ENCODE measurements at places on chromosomes 4 and X.

DNA sequence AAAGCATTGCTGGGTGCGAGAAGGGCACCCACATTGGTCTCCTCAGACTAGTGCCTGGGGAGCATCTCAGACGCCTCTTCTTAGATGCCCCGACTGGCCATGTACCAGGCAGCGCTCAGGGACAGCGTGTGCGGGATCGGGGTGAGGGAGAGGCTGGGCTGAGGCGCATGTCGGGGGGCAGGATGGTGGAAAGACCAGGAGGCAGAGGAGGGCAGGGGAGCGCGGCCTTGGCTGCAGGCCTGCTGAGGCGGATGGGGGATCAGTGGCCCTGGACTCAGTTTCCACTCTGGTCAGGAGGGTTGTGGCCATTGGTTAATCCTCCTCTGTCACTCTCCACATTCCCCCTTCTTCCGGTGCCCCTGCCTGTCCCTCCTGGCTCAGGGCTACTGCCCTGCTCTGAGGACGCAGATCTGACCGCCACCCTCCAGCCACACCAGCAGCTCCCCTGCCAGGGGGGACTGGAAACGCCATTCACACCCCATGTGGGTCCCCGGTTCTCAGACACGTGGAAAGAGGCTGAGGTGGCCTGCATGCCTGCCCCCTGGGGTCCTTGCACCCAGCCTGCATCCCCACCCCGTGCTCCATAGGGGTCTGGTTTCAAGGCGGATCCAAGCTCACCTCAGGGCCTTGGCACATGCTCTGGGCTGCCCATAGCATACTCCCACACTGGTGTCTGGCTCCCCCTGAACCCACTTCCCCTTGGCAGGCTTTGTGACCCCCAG is 105.9 kb downstream of the CPZ start:
- DNase-seq: no peak
- H3K36me3 ChIP-seq: no peaks in the 10 kb centered on the region
- H3K4me3 ChIP-seq: no peak overlapping the region
- H3K27me3 ChIP-seq: no peaks in the 10 kb centered on the region
- H3K4me1 ChIP-seq: peaks cover 2% of the 10 kb centered on the region

DNA sequence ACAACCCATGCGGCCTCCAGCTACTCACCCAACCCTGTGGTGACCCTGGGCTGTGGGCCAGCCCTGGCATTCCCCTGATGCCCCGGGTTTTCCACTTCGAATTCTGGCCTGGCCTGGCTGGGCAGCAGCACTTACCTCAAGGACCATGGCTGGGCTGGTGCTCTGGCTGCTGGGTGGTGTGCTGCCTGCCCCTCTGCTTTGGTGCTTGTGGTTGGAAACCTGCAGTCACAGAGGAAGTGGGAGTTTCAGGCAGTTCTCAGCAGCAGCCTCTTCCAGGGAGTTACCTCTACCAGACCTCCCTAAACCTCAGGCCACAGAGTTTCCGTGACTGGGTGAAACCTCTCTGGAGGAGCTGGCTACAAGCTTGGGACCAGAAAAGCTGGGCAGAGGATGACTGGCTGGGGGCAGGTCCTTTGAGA is at the start of gene CXCR3:
CXCR3 (minus strand) TSS at position 209 of the 419 bp plus-strand sequence; CDS start at position 147, 62 bp downstream.
- H3K36me3 ChIP-seq: no peaks in the 10 kb centered on the region
- DNase-seq: no peak
- H3K27me3 ChIP-seq: peaks cover 7% of the 10 kb centered on the region
- no peak within 1 kb of the TSS for H3K27ac ChIP-seq
- no peaks in the 10 kb centered on the region for H3K4me1 ChIP-seq

GRCh38 chrX:1336948-1337779 is 579 bp downstream of the IL3RA start:
- H3K4me3 ChIP-seq: no peak overlapping the region
- DNase-seq: no peak
- H3K27me3 ChIP-seq: no peaks in the 10 kb centered on the region

DNA sequence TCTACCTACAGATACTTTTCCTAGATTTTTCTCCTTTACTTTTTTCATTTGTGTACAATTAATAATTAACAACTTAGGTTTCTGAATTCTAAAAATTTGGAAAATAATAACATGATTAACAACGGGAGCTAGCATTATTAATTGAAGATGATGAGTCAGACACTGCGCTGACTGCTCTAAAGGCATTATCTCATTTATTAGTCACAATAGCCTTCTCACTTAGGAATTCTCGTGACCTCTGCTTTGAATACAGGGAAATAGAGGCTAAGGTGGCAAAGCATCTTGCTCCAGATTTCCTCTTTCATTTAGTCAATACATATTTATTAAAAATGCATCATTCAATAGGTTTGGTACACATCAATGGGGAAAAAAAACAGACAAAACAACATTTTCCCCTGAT is 441.3 kb downstream of the PCDH18 start:
- H3K4me3 ChIP-seq: no peak overlapping the region
- no peaks in the 10 kb centered on the region for H3K27me3 ChIP-seq
- H3K4me1 ChIP-seq: no peaks in the 10 kb centered on the region
- H3K36me3 ChIP-seq: no peaks in the 10 kb centered on the region
- no peak overlapping the region for H3K27ac ChIP-seq

GRCh38 chrX:129522184-129523078 is 859 bp downstream of the SMARCA1 start:
- no peaks in the 10 kb centered on the region for H3K4me1 ChIP-seq
- H3K36me3 ChIP-seq: no peaks in the 10 kb centered on the region
- H3K4me3 ChIP-seq: peak overlapping the region; percentile 62
- no peaks in the 10 kb centered on the region for H3K27me3 ChIP-seq

DNA sequence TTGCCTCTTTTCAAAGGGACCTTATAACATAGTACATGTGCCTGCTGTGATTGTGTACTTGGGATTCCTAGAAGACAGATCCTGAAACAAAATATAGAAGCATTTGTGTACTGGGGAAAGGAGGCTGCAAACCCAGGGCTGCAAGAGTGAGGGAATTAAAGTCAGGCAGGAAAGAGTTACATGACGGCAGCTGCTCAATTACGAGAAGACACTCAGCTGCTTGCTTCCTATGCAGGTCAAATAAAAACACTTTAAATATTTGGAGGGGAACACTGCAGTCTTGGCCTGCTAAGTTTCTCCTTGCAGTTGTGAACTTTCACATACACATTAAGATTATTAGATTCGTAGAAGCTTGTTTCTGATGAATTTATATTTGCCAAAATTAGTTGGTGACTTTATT is 191.9 kb upstream of the CXCL13 start:
- DNase-seq: no peak
- H3K27ac ChIP-seq: no peak overlapping the region
- no peaks in the 10 kb centered on the region for H3K36me3 ChIP-seq
- no peaks in the 10 kb centered on the region for H3K4me1 ChIP-seq

DNA sequence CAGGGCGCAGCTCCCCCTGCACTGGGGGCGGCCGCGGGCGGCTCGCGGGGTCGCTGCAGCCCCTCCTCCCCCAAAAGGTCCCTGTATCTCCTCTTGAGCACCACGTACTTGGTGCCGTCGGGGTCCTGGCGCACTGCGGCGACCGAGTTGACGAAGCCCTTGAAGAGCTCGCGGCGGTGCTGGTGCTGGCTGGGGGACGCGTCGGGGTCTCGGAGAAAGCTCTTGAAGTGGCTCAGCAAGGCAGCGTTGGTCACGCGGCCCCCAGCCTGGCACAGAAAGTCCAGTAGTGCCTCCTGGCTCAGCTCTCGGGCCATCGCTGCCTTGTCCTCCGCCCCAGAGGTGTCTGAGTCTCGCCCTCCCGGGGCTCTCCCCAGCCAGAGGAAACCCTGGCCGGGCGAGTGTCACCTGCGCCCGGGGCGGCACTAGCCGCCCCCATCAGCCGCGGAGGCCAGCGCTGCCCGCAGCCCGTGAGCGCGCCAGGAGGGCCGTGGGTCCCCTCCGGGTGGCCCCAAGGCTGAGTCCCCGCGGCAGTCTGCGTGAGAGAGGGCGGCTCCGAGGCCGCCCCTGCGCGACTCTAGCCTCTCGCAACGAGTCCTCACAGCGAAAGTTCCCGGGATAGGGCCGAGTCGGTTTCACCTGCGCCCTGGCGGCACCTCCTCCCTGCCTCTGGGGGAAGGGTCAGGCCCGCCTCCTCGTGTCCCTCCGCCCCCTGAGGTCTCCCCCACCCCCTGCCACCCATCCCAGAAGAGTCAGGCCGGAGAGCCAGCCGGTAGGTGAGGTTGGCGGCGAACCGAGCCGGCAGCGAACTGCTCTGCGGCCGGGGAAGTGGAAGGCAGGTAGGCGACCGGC is at the start of gene SOWAHB:
SOWAHB (minus strand) TSS at position 609 of the 849 bp plus-strand sequence; CDS start at position 314, 295 bp downstream.
- H3K4me3 ChIP-seq: peak within 1 kb of the TSS; percentile 74
- H3K27me3 ChIP-seq: peaks cover 26% of the 10 kb centered on the region
- peaks cover 3% of the 10 kb centered on the region for H3K4me1 ChIP-seq
- H3K27ac ChIP-seq: no peak within 1 kb of the TSS

Measured in neuronal stem cell (in vitro differentiated cells).